Fibroblast of lung (primary cell): ENCODE measurements at places on chromosomes 2 and 18.

GRCh38 chr2:9779596-9780264 lies 63.5 kb upstream of the TAF1B start:
- no peak for DNase-seq

- DNase-seq = no peak
Measured at GRCh38 chr2:47838686-47839085, 55.7 kb downstream of the MSH6 start.

- no peak for DNase-seq
Measured at GRCh38 chr2:234673961-234674759, 177.3 kb upstream of the ARL4C start.

DNA sequence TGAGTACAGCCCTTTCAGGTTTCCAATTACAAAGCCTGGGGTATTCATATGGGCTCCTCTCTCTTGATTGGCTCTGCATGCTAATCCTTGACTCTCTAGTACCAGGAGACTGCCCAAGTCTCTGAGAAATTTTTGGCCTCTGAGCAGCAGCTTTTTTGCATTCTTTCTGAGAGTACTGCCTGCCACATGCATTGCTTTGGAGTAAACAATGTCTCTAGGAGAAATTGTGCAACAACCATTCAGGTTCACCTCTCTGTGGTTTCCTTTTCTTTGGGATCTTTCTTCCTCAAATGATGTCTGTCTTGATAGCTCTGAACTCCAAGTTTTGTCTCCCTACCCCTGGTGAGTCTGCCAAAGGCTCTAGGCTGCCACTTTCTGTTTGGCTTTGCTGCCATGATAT lies 115.8 kb upstream of the SETBP1 start:
- DNase-seq = peak; percentile 19

- DNase-seq = no peak
Measured at GRCh38 chr2:191719938-191720337, 42.0 kb downstream of the NABP1 start.

DNA sequence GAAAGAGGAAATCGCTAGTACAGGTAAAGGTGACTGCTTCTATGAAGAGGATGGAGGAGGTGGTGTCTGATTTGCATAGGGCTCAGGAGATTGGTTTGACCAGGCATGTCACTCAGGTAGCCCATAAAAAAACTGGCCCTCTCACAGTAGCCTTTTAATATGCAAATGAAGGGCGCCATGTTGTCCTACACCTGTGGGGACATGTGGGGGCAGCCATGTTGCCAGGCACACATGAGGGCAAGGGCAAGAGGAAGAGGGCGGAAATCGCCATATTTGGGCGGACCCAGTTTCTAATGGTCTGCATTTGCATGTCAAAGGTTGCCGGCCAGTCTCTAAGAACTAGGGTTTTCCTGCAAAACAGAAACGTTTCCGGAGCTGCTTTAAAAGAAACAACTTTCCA lies 1330.6 kb downstream of the DSC3 start:
- no peak for DNase-seq

DNA sequence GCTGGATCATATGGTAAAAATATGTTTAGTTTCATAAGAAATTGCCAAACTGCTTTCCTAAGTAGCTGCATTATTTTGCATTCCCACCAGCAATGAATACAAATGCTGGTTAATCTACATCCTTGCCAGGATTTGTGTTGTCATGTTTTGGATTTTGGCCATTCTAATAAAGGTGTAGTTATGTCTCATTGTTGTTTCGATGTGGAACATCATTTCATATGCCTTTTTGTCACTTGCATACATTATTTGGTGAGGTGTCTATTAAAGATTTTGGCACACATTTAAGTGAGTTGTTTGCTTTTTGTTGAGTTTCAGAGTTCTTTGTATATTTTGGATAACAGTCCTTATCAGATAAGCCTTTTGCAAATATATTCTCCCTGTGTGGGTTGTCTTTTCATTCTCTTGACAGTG lies 299.2 kb upstream of the TFPI start:
- DNase-seq = peak; percentile 4

DNA sequence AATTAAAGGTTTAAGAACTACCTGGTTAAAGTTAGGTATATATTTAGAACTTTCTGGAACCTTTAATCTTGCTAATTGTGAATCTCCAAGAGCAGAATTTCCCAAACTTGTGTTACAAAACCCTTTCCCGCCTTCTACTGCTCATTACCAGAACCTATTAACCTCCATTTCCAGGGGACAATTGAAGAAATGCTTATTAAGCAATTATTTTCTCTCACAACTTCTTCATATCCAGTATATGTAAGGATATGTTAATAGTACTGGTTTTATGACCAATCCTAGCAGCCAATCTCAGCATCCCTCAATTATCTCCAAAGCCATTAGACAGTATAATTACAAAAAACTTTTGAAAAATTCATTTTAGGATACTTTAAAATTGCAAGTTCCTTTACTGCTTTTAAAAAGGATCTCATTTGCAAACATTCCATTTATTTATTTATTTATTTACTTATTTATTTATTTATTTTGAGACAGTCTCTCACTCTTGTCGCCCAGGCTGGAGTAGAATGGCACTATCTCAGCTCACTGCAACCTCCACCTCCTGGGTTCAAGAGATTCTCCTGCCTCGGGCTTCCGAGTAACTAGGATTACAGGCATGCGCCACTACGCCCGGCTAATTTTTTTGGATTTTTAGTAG lies 3.7 kb downstream of the GFPT1 start:
- DNase-seq = no peak

DNA sequence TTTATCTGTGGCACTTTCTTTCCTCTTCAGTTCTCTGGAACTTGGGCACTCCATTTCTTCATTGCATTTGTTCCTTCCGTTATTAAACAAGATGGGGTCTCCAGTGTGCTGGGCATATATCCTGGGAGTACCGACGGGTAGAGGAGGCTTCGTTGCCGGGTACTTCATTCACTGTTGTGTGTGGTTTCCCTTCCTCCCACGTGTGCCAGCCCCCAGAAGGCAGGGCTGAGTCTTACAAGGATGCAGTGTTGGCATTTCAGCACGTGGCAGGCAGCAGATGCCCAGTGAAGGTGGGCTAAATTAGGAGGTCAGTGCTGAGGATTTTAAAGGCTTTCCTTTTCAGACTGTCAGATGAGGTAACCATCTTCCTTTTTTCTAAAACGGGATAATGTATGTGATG lies 58.6 kb downstream of the MGAT5 start:
- DNase-seq = no peak

GRCh38 chr2:63840081-63840784 lies 1.5 kb upstream of the UGP2 start:
- no peak for DNase-seq

DNA sequence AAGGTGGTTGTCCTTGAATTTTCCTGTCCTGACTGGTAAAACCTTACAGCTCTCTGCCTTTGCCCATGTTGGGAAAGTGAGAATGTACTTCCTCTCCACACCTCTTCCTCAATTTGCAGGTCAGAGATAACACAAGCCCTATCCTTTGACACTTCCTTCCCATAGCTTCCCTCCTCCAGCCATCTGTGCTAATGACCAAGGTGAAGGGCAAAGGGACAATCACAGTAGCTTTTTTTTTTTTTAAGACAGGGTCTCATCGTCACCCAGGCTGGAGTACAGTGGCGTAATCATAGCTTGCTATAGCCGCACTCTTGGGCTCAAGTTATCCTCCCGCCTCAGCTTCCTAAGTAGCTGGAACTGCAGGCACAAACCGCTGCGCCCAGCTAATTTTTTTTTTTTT lies 24.3 kb upstream of the STPG4 start:
- no peak for DNase-seq

DNA sequence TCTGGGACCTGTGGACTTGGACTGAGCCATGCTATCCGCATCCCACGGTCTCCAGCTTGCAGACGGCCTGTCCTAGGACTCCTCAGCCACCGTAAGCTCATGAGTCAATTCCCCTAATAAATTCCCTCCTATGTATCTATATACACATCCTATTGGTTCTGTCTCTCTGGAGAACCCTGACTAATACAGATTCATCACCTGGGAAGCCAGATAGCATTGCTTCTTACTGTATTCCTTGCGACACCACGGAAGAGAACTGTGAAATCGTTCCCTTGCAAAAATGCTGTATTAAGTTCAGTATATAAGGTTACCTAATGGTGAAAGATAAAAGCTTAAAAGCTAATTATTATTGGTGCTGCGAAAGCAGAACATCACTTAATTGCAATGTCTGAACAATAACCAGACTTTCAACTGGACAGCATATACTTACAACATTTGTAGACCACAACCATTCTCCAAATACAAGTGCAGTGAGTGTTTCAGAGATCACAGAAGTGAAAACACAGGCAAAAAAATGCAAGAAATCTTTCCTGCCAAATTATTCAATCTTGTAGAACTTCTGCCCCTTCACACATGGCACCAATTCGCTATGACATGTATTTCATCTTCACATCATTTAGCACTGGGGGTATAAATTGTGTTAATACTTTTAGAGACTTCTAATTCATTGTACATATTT lies 352.9 kb downstream of the TXNL1 start:
- peak; percentile 70 for DNase-seq

GRCh38 chr2:54459037-54459441 lies 2.9 kb downstream of the SPTBN1 start:
- DNase-seq = peak; percentile 63

- peak; percentile 56 for DNase-seq
Measured at GRCh38 chr2:144890828-144891227, 370.9 kb upstream of the ZEB2 start.

DNA sequence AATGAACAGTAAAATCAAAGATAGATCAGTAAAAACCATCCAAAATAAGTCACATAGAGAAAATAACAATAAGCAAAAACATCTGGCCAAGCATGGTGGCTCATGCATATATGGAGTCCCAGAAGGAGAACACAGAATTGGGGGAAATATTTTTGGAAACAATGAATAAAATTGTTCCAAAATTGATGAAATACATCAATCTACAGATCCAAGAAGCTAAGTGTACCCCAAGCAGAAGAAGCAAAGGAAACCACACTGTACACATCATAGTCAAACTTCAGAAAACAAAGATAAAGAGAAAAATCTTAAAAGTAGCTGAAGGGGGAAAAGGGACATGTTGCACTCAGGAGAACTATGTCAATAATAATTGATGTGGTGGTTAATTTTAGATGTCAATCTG lies 80.4 kb upstream of the RMP24 start:
- no peak for DNase-seq

DNA sequence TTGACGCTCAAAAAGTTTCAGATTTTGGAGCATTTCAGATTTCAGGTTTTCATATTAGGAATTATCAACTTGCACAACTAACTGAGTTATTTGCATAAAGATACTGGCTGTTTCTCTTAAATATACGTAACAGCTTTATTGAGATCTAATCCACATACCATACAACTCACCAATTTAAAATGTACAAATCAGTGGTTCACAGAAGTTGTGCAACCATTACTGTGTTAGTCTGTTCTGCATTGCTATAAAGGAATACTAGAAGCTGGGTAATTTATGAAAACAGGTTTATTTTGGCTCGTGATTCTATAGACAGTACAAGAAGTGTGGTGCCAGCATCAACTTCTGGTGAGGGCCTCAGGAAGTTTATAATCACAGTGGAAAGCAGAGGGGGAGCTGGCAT lies 8.2 kb downstream of the ATIC start:
- DNase-seq = no peak

DNA sequence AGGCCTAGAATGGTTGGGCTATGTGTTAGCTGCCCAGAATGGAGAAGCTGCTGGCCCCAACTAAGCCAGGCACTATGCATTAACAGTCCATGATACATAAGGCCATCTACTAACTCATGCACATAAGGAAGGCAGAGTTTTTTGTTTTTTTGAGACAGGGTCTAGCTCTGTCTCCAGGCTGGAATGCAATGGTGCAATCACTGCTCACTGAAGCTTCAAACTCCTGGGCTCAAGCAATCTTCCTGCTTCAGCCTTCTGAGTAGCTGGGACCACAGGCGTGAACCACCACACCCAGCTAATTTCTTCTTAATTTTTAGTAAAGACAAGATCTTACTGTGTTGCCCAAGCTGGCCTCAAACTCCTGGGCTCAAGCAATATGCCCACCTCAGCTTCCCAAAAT lies 37.6 kb downstream of the GPR45 start:
- no peak for DNase-seq

GRCh38 chr2:188425266-188425665 lies 133.6 kb downstream of the GULP1 start:
- no peak for DNase-seq

DNA sequence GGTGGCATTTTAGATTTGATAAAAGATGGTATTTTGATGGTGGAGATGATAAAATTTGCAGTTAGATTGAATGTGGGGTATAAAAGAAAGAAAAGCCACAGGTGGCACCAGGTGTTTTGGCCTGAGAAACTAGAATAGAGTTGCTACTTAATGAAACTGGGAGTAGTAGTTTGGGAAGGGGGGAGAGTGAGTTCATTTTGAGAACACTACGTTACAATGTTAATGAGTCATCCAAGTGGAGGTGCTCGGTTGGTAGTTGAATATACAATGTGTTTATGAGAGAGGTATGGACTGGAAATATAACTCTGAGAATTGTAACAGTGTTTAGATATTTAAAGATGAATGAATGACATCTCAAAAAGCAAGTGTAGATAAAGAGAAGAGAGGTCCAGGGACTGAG lies 26.4 kb downstream of the EPG5 start:
- no peak for DNase-seq

- peak; percentile 68 for DNase-seq
Measured at GRCh38 chr2:52510432-52510831, 1257.2 kb upstream of the CHAC2 start.

GRCh38 chr2:53021828-53022227 lies 745.8 kb upstream of the CHAC2 start:
- no peak for DNase-seq

- DNase-seq = peak; percentile 4
Measured at GRCh38 chr2:155368934-155369333, 670.4 kb downstream of the KCNJ3 start.

DNA sequence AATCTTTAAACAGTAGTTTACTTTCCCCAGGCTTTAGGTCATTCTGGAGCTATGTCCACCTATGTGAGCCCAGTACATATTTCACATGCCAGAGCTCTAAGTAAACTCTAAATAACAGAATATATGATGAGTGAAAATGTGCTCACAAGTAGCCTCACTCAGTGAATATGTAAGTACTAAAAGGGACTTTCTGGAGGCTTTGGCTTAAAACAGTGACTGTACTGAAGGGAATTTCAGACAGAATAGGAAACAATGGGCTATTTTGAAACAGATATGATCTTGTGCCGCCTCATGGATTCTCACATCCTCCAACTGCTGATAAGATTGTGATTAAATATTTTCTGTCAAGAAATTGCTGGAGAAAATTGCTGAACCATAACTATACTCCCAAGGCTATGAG lies 747.9 kb downstream of the SOCS6 start:
- peak; percentile 86 for DNase-seq

- DNase-seq = no peak
Measured at GRCh38 chr2:86783615-86784339, 6.9 kb downstream of the CD8A start.

GRCh38 chr2:237614151-237614720 lies 13.2 kb upstream of the LRRFIP1 start:
- DNase-seq = no peak

GRCh38 chr2:209577376-209578357 lies 153.8 kb downstream of the MAP2 start:
- DNase-seq = peak; percentile 43

GRCh38 chr2:120820263-120820952 lies 84.7 kb downstream of the GLI2 start:
- peak; percentile 85 for DNase-seq

- DNase-seq = no peak
Measured at GRCh38 chr2:45789317-45789716, 137.8 kb downstream of the PRKCE start.
